ENCODE measurements at places on chromosomes 6 and 20.

DNA sequence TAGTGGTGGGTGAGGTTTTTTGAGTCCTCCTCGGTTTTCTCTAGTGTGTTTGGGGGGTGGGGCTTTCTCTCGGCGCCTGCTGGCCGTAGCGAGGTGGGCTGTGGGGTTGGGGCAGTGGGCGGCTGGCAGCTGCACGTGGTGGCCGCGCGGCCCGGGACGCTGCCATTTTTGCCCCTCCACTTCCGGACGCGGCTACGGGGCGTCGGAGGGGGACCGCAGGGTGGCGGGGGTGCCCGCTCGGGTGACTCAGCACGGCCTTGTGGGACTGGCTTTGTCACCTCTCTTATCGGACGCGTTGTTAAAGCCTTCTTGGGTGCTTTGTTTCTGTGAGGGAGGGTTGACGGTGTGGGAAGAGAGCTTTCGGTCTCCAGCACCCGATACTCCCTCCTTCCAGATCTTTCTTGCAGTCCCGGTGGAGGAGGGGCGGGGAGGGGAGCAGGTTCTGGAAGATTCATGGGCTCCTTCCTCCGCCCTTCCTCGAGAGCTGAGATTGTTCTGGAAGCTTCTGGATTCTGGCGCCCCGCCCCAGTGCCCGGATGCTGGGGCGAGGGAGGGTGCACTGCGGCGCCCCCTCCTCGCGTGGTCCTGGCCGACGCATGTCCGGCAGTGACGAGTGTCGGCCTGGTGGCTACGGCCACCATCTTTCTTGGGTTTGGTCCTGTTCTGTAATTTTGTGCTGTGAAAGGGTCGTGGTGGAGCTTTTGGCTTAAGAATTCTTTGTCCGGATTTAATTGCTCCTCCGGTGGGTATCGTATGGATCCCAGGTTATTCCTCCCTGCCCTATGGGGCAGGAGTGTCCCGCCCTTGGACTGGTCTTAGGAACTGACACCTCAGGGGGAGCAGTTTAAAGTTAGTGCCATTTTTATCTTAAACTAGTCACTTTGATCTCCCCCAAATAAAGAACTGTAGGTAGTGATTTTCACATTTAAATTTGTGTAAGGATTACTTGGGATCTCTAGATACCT is 719 bp downstream of the HSP90AB1 start:
- DNase-seq: peak; percentile 65

DNA sequence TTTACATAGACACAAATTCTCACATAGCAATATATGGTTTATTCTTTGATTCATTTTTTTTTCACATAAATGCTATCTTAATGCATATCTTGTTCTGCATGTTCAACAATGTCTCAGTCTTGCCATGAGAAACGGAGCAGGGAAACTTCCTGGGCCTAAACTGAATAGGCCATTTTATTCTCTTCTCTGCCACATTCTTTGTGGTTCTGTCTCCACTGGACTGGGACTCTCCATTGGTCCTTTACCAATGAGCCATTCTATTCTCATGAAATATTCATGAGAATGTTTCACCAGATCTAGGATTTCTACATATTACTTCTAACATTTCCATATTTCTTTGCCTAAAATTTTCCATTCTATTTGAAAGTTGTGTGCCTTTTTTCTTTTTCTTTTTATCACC is 42.8 kb downstream of the LAMA2 start:
- DNase-seq: no peak

DNA sequence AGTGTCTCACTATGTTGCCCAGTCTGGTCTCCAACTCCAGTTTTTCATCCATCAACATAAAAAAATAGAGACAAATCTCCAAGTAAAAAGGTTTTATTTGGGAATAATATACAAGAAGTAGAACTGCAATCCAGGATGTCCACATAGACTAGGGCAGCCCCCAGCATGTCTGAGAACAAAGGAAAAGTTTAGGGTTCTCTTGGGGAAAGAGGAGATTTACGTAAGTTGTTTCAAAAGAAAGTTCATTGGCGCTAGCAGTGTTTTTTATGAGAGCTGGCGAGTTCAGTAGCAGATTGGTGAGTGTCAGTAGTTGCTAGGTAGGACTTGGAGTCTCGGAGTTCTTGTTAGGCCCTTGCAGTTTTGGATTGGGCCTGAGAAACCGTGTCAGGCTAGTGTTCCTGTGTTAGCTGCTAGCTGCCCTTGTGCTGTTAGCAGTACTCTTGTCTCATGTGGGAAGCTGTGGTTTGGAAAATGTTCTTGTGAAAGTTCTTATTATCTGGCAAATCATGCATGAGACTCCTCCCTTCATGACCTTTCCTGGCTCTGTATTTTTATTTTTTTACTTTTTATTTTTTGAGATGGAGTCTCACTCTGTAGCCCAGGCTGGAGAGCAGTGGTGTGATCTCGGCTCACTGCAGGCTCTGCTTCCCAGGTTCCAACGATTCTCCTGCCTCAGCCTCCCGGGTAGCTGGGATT is 24.7 kb downstream of the TTLL9 start:
- DNase-seq: no peak

- DNase-seq: no peak
These were observed 476.8 kb upstream of the ADGRB3 start for GRCh38 chr6:68158256-68158655.

GRCh38 chr6:53159558-53159957 is 10.9 kb upstream of the GCM1 start:
- DNase-seq: peak; percentile 23

DNA sequence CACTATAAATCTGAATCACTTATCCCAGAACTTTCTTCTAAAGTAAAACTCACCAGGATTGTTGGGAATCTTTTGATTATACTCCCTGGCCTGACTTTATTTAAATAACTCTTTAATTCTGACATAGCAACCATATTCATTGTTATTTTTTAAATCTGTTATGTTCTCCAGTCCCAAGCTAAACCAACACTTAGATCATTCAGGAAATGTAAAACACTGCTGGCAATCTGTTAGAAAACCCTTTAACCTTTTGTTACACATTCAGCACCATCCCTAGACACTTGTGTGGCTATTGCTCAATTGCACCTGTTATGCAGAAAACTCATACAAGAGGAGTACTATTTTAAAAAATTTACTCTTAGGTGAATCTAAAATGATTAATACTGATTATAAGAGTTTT is 101.8 kb upstream of the NHSL1 start:
- no peak for DNase-seq

DNA sequence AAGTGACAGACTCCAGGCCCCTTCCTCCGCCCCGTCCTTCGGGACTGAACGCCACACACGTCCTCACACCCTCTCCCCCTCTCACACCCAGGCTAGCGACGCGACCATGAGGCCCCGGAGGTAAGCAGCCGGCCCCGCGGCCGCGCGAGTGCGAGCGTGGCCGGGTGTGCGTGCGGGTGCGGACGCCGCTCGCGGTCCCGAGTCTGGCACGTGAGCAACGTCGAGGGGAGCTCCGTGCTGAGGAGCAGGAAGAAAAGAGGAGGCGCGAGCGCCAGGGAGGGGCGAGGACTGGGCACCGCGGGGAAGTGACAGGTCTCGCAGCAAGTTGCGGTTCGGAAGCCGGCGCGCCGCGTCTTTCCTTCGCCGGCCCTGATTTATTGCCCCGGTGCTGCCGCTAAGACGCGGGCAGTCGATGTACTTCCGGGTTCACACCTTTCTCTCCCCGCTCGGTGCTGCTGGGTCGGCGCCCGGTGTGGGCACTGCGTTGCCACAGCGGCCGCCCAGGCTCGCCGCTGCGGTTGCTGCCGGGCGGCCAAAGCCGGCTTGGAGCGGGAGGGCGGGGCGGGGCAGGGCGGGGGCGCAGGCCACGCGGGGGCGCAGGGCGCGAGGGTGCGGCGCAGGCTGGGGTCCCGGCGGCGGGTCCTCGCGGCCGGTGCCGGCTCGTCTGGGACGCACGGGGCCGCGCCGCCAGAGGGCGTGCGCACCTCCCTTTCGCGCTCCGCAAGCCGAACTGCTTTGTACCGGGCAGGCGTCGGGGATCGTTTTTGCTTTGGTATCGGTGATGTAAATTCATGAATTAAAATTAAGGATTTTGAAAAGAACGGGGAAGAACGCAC is 15.8 kb upstream of the LIN28B start:
- DNase-seq: peak; percentile 88

DNA sequence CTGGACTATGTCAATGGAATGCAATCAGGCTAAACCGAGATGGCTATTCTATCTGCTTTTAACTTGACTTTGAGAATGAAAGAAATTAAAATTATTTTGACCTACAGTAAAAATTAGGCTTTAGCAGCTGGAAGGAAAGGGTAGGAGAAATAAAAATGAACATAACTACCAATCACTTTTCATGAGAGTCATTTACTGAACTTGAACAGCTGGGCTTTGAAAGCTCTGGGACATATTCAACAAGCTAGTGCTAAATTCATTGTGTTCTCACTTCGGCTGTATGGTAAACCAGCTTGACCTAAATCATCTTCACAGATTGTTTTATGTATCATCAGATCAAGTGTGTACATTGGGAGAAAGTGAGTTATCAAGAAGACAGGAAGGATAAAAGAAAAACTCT is 161.5 kb upstream of the STXBP5 start:
- no peak for DNase-seq

GRCh38 chr6:5012519-5012918 is 8.7 kb upstream of the RPP40 start:
- no peak for DNase-seq

DNA sequence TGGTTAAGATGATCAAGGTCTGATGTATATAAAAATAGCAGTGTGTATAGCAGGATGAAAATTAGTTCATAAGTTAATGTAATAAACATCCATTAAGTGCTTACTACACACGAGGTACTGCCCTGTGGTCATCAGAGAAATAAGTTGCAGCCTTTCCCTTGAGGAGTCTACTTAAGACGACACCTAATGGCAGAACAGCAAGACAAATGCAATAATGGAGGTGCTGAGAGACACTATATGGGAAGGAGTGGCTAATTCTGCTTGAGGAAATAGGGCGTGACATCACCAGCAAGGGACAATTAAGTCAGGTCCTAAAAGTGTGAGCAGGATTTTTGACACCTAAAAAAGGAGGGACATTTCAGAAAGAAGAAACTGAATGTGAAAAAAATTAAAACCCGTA is 75.2 kb downstream of the BACH2 start:
- DNase-seq: no peak

- DNase-seq: no peak
These were observed 270.0 kb downstream of the CDH26 start for GRCh38 chr20:60228255-60228654.

DNA sequence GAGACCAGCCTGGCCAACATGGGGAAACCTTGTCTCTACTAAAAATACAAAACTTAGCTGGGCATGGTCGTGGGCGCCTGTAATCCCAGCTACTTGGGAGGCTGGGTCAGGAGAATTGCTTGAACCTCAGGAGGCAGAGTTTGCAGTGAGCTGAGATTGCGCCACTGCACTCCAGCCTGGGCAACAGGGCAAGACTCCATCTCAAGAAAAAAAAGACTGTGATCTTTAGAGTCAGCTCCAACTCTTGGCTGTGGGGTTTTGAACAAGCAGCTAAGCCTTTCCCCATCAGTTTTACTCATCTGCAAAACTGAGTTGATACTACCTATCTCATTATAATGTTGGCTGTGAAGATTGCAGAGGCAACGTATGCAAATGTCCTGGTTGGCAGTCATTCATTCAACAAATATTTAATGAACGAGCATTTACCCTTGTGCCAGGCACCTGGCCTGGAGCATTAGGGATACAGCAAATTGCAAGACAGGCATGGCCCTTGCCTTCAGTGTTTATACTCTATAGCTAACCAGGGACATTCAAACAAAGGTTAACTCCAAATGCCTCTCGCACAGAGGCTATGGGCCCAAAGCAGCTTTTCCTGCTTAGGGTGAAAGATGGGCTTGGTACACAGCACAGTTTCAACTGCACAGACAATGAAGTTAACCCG is 37.8 kb downstream of the ILRUN start:
- DNase-seq: no peak

GRCh38 chr6:48037946-48038345 is 73.1 kb downstream of the PTCHD4 start:
- no peak for DNase-seq

GRCh38 chr6:15997586-15998388 is 131.1 kb upstream of the MYLIP start:
- DNase-seq: no peak

DNA sequence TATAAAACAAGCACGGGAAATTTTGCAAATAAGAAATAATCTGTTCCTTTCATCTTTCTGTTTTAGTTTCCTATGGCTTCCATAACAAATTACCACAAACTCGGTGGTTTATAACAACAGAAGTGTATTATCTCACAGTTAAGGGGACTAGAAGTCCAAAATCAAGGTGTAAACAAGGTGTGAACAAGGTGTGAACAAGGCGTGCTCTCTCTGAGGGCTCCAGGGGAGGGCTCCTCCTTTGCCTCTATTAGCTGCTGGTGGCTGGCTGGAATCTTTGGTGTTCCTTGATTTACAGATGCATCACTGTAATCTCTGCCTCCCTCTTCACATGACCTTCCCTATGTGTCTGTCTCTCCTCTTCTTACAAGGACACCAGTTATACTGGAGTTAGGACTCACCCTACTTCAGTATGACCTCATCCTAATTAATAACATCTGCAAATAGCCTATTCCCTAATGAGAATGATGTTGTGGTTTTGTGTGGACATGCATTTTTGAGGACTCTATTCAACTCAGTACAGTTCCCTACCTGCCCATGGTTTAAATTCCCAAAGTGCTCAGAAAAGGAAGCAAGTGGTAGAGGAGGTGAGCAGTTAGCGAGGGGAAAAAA is 17.5 kb upstream of the BMP5 start:
- peak; percentile 14 for DNase-seq

DNA sequence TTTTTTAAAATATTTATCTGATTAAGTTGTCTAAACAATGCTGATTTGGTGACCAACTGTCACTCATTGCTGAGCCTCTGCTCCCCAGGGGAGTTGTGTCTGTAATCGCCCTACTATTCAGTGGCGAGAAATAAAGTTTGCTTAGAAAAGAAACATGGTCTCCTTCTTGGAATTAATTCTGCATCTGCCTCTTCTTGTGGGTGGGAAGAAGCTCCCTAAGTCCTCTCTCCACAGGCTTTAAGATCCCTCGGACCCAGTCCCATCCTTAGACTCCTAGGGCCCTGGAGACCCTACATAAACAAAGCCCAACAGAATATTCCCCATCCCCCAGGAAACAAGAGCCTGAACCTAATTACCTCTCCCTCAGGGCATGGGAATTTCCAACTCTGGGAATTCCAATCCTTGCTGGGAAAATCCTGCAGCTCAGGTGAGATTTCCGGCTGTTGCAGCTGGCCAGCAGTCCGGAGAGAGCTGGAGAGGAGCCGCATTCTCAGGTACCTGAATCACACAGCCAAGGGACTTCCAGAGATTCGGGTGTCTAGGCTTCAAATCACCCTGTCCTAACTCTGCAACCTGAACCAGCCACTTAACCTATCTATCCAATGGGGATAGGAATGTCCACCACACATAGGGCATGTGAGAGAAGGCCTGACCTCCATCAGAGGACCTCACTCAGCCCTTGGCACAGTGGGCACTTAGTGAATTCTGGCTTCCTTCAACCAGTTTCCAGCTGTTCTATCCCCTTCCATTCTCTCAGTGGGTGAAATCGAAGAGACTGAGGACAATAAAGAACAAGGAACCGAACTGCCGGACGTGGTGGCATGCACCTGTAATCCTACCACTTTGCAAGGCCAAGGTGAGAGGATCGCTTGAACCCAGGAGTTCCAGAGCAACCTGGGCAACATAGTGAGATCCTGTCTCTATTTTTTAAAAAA is 3.1 kb downstream of the TNF start:
- DNase-seq: peak; percentile 96

Measured in ELF-1 (cell line).